ENCODE measurements at places on chromosomes 5 and 9.

- DNase-seq = no peak
These were observed 11.0 kb downstream of the NCS1 start for GRCh38 chr9:130183133-130183762.

GRCh38 chr5:56763182-56763581 is 52.2 kb upstream of the MAP3K1 start:
- DNase-seq = no peak

GRCh38 chr5:38105231-38105570 is 153.2 kb upstream of the EGFLAM start:
- DNase-seq = no peak

DNA sequence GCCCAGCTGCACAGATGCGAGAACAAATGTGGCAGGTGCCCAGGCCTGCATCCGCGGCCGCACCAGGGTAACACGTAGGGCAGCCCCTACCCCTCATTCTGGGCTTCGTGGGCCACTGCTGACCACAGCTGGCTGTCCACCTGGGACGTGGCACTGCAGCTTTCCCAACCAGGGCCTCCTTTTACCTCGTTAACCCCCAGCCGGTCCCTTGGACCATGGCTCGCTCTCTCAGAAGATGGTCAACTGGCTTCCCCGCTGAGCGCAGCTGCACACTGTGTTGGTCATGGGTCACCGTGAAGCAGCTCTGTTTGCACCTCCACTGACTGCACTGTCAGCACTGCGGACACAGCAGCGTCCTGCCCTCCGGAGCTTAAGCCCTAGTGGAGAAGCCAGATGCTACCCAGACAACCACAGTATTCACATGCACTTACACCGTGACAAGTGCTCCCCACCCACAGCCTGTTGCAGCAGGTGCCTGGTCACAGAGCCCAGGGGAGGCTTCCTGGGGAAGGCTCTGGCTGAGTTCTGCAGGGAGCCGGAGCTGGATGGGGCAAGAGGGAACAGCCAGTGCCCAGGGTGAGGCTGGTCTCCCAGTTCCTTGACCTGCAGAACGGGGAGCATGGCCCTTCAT is 10.5 kb upstream of the PLEKHG4B start:
- no peak for DNase-seq

DNA sequence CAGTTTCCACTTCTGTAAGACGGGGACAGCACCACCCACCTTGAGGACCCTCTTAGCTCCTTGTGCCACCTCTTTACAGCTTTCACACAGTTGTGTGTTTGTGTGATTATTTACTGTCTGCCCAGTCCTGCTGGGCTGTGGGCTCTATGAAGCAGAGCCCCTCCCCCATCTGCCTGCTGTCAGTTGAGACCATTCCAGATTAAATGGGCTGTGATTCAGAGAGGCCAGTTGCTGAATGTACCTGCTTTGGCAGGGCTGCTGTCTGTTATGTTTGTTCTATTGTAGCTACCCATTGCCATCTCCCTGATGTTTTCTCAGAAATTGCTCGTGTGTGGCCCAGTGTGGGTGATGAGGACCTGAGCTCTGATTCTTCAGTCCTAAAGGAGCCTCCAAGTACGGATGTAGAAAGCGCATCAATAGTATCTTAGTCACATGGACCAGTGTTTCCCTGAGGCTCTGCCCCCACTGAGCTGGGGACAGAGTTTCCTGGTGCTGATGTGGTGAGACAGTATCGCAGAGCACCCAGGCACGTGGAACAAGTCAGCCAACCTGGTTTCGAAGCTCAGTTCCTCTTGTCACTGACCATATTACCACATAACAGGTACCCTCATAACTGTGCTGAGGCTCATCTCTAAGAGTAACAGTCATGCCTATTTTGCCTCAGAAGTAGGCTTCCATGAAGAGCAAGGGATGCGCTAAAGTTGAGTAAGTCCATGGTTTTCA is 3.7 kb downstream of the ANGPTL2 start:
- no peak for DNase-seq

DNA sequence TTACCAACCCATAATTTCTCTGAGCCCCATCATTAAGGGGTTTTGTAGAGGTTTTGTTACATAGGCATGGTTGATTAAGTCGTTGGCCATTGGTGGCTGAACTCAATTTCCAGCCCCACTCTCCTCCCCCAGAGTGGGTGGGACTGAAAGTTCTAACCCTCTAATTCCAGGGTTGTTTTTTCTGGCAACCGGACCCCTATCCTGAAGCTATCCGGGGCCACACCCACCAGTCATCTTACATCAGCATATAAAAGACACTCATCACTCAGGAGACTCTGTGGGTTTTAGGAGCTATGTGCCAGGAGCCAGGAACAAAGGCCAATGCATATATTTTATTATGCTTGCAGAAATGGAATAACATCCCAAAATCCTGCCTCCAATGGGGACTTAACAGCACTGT is 186.0 kb downstream of the NXNL2 start:
- no peak for DNase-seq

DNA sequence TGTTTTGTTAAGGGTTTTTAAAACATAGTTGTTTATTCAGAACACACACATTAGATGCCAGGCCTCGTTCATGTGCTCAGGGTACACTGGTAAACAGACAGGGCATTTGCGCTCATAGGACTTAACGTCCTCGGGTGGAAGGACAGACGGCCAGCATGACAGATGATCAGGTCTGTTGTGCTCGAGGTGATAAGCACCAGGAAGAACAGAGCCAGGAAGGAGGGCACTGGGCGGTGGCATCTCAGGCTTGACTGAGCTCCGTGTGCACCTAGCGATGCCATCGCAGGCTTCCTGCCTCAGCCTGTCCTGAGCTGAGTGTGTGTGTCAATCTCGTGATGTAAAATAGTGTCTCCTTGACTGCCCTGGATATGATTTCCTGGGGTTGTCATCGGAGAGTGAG is 96.5 kb downstream of the EHMT1 start:
- DNase-seq = no peak

GRCh38 chr9:73906671-73907070 is 590.5 kb upstream of the RORB start:
- DNase-seq = no peak

- no peak for DNase-seq
These were observed 599 bp downstream of the KIAA1191 start for GRCh38 chr5:176360894-176361436.

- DNase-seq = no peak
These were observed 3.2 kb downstream of the RAB24 start for GRCh38 chr5:177300236-177300880.

GRCh38 chr9:133058550-133059320 is 3.0 kb upstream of the CEL start:
- no peak for DNase-seq

DNA sequence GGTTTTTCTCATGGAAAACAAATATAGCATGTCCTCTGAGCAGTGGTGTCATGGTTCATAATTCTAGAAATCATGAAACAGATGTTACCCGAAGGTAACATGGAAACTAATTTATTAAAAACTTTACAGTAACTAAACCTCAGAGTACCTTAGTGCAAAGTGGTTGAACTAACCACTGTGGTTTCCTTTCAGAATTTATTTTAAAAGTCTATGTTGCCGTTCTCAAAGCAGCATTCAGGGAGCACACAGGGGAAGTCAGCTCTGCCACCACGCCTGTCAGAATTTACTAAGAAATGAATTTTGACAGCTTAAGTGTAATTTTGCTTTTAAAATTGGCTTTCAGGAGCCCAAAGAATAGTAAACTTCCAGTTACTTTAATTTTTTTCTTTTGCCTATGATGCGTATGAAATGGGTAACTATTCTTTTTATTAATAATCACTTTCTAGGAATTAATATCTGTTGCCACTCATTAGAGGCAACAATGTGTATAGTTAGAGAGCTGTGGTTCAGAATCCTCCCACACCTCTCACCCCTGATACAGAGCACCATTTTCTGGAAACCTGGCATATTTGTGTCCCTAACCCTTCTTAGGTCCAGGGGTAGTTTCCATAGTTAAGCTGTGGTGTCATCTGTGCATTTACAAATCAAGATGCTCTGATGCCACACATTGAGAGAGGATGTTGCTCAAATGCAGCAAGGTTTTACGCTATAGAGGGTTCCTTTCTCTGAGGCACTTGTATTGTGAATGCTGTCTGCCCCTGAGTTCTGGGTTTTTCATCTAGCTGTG is 202.6 kb downstream of the ZSWIM6 start:
- no peak for DNase-seq

DNA sequence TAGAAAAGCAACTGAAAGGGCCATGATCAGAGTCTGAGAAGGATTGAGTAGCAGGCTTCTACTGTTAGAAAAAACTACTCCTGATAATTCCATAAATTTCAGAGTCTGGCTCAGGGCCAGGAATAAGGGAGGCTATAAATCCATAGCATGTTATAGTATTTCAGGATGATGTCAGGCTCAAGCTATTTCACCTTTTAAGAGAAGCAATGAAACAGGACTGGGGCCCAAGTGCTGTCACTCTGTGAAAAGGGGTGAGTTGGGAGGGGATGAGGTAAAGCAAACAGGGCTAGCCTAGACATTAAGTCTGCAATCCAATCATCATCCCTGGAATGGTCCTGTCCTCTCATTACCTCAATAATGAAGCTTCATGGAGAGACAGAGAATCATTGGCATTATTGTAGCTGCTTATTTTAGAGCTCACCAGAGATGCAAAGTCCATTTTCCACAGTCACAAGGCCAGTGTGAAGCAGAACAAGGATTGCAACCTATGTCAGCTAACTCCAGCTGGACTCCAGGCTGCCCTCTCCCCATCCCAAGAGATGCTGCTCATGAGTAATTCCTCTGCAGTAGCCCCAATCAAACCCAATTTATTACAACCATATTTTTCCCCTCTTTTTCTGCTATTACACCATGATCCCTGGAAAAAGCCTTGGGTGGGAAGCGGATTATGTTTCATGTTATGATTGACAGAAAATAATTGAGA is 56.0 kb downstream of the PAPPA start:
- no peak for DNase-seq

DNA sequence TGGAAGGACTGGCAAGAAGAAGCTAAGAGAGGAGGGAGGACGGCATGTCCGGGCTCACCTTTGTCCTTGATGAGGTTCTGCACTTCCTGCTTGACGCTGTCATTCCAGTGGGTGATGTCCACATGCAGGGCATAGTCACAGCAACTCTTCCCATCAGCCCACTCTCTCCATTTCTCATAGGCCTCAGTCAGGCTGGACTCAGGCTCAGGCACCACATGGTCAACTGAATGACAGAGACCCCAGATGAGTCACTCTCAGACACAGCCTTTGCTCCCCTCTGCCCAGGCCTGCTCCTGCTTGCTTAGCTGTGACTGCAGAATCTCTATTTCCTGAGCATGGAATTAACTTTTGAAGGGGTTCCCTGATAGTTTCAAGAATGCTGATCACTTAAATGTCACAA is 94.2 kb downstream of the DPYSL3 start:
- DNase-seq = no peak

DNA sequence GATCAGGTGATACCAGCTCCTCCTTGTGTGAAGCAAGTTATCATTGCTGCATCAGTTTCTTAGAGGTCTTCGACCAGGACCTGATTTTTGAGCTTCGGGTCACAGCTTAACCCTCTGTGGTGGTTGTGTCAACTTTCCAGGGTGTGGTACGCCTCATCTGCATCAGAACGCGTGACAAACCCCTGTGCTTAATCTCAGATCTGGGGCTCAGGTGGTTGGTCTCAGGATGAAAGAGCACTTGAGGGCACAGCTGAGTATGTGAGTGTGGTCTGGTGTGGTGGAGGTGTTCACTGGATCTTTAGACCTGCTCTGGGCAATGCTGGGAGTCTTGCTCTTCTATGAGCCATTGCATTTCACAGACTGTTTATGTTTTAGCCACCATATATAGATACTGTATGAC is 64.1 kb downstream of the OSTF1 start:
- peak; percentile 24 for DNase-seq
